ENCODE measurements at places on chromosomes 5 and 9.

GRCh38 chr9:134445000-134445399 is 118.7 kb downstream of the RXRA start:
- DNase-seq, result no peak

DNA sequence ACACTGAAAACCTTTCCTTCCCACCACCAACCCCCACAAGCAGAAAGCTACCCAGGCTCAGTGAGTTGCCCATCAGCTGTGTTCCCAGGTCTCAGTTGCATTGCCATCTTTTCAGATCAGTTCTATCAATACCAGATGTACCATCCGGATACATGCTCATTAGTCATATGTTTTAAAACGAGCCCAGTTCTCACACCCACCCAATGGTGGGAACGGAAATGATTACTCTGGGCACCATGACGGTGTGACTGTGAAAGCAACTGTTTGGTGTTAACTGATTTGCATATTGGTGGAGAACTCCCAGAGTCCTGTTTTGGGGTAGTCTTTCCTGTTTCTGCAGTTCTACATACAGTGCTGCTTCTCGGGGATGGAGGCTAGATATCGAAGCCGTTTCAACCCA is 212.3 kb downstream of the TRIM36 start:
- DNase-seq, result no peak

DNA sequence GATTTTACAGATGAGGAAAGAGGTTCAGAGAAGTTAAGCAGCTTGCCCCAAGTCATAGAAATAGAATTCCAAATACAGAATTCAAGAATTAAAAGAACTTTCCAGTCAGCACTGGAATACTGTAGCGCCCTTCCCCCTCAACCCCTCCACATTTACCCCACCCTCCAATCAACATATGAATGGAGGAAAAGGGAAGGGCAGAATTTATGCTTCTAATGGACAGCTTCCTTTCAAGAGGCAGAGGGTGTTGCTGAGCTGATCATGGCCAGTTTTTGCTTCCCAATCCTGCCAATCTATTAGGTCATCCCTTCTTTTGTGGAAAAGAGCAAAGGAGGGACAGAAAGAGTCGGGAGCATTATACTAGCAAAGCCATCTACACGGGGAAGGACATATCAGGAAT is 39.1 kb upstream of the ANKRD31 start:
- DNase-seq, result no peak

DNA sequence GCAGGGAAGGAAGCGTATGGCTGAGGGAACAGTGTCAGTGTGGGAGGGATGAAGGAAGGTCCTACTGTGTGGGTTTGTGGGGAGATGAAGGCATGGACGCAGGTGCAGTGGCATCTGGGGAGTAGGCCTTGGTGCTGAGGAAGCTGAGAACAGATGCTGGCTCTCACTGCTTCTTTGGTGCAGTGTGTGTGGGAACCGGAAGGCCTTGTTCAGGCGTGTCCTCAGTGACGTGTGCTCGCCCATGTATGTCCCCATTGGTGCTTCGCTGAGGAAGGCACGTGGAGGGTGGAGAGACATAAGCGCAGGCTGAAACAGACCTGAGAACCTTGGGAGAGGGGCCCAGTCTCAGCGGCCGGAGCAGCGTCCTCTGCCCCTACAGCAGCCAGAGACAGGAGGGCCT is 18.7 kb downstream of the ADAMTS13 start:
- DNase-seq, result no peak

DNA sequence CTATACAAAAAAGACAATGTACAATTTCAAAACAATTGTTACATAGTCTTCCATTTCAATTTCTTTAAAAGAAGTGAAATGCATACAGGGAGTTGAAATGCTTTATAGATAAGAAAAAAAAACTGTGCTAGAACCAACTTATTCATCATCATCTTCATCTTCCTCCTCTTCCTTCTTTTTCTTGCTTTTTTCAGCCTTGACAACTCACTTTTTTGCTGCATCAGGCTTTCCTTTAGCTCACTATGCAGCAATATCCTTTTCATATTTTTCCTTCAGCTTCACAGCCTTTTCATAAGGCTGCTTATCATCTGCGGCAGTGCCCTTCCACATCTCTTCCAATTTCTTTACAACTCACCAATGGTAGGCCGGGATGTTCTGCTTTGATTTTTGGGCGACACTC is 4.4 kb downstream of the LHFPL2 start:
- no peak for DNase-seq

- DNase-seq, result no peak
Measured at GRCh38 chr5:163885117-163885516, 379.7 kb downstream of the MAT2B start.

DNA sequence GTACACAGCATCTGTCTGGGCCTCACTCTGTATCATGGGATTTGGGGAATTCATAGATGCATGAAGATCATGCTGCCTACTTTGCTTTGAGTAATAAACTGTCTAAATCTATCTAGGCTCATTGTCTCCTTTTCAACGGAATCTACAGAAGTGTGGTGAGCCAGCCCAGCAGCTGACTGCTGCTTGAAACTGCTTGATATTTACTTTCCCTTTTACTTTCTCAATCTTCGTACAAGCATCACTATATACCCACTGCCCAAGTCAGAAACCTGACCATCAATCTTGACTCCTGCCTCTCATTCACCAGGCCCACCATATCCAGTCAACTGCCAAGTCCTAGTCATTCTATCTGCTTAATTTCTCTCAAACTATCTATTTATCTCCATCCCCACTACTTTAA is 142.9 kb downstream of the NR2F1-AS1 start:
- no peak for DNase-seq

DNA sequence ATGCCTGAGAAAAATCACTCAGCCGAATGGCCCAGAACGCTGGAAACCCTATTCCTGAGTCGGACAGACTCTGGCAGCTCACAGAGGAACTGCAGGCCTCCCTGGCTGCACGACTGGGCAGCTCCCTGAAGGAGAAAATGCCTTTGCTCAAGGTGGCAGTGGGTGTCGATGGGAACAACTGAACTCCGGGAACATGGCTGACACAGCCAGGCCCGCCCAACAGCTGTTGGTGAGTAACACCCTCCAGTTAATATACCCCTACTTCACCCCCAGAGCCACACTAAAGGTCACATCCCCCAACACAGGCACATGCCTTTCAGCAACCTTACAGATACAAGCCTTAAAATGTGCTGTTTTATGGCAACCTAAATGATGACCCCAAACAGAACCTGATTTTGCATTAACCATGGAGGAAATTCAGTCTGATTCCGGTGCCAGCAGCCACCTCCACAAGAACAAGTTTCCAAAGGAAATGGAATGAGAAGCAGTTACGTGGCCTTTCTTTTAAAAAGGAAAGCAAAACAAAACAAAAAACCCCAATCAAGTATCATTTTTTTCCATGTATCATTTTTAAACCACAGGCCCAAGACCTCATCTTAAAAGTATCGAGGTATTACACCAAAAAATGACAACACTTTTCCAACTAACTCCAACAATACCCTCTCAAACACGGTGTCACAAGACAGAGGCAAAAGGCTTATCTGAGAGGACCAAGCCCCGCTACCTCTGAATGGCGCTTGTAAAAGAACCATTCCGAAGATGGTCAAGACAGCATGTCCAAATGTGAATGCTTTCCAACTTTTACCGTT is 3.1 kb downstream of the KLF9 start:
- no peak for DNase-seq
